ENCODE measurements at places on chromosomes 4 and X.
A peak's percentile ranks its signal among the peaks of the same experiment; 100 is the strongest.

DNA sequence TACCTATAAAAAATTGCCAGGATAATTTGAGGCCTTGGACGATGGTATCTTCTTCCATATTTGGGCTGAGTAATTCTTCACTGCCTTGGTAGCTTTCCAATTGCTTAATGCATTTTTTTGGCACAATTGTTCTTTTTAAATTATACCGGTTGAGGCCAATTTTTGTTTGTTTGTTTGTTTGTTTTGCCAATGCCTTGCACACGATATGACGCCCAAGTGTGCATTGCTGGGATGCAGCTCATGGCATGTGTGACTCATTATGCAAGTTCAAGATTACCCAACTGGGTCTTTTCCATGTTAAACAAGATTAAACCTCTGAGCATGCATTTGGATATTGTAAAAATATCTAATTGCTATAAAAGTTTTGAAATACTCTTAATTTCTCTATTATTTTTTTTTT is 71.1 kb upstream of the KCNIP4 start:
- no peak for DNase-seq

DNA sequence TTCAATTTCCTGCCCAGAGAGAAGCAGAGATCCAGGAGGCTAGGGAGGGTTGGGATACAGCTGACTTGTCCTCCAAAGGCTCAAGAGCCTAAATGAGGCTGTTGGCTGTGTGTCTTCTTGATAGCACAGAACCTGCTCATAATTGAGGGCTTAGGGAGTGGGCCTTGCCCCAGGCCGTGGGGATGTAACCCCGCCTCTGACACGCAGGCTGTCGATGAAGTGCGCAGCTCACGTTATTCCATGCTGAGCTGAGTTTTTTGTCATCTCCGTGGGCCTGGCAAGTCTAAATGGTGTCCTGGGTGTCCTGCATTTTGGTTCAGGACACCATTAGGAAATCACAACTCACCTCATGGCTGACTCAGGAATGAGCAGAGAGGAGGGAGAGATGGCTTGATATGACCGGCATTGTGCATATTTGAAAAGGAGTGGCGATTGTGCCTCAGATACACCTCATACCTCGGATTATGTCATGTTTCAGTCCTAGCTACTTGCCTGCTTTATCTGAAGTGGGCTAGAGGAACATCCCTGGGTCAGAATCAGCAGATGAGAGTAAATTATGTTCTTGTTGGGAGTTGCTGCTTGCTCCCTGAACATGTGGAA is 43.7 kb downstream of the FHDC1 start:
- DNase-seq = no peak

GRCh38 chrX:139194571-139195280 is 335.8 kb upstream of the F9 start:
- DNase-seq = no peak

DNA sequence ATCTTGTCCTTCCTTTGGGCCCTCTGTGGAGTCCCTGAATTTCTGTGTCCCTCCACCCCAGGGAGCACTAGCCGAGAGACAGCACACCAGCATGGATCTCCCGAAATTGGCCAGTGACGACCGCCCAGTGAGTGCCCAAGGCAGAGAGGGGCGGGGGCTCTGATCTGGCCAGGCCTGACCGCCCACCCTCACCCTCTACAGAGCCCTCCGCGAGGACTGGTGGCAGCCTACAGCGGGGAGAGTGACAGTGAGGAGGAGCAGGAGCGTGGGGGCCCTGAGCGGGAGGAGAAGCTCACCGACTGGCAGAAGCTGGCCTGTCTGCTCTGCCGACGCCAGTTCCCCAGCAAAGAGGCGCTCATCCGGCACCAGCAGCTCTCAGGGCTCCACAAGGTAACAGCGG is 8.4 kb upstream of the UBA1 start:
- no peak for DNase-seq

DNA sequence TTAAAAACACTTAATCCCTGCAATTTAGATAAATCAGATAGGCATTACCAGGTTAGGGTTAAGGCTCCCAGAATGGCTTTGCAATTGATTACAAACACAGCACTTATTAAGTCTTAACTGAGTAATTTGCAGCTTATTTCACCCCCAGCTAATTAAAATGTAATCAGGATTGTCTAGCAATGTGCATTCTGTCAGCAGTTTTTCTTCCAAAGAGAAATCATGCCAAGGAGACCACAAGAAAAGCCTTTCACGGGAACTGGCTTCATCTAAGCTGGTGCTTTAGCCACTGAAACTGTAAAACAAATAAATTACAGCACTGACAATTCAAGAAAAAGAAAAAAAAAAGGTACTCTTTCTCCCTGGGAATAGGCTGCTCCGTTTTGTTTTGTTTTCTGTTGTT is 2.1 kb downstream of the ANOS1 start:
- DNase-seq = no peak

- no peak for DNase-seq
Observed at GRCh38 chr4:10731162-10731561, 46.6 kb upstream of the CLNK start.

DNA sequence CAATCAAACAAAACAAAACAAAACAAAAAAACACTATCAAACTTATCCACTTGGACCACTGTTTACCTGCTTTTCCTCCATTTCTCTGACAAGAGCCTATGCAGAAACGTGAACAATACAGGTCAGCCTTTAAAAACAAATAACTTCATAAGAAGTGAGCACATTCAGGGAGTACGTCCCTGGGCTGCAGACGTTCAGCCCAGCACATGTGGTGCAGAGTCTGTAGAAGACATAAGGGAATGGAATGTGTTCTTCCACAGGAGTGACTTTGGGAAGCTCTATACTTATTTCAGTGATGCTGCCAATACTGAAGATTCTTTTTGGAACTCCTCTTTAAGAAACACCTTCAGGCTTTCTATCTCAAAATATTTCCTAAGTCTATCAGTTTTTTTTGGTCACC is 120.6 kb downstream of the SPRY1 start:
- no peak for DNase-seq

DNA sequence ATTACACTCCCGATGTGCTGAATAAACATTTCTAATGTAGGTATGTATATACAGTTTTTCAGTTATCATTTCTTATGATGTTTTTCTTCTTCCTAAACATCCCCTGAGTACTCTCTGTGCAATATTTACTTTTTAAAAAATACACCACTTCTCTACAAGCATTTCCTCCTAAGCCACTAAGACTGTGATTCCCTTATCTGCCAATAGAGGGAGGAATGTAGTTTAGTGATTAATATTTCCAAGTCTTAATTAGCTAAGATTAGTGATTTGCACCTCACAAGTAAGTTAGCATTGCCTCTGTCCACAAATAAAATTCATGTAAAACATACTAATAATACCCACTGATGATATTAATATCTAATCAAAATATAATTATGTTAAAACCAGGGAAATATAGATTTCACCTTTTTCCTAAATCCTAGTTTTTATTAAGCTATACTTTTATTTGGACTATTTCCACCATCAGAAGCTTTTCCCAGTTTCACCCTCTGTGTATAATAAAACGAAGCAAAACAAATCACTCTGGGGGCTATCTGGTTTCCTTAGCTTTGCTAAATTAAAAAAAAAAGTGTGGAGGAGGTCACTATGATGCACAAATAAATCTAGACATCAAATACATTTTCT is 909.1 kb downstream of the FAT4 start:
- peak; percentile 4 for DNase-seq
